Adipocyte (in vitro differentiated cells): ENCODE measurements at places on chromosomes 6 and 20.

GRCh38 chr20:51529081-51529681, 13.3 kb downstream of the NFATC2 start:
- peak; percentile 60 for DNase-seq

GRCh38 chr6:159806021-159806458, 6.0 kb downstream of the PNLDC1 start:
- DNase-seq = no peak

GRCh38 chr6:149763866-149764265, 14.3 kb downstream of the PCMT1 start:
- no peak for DNase-seq

DNA sequence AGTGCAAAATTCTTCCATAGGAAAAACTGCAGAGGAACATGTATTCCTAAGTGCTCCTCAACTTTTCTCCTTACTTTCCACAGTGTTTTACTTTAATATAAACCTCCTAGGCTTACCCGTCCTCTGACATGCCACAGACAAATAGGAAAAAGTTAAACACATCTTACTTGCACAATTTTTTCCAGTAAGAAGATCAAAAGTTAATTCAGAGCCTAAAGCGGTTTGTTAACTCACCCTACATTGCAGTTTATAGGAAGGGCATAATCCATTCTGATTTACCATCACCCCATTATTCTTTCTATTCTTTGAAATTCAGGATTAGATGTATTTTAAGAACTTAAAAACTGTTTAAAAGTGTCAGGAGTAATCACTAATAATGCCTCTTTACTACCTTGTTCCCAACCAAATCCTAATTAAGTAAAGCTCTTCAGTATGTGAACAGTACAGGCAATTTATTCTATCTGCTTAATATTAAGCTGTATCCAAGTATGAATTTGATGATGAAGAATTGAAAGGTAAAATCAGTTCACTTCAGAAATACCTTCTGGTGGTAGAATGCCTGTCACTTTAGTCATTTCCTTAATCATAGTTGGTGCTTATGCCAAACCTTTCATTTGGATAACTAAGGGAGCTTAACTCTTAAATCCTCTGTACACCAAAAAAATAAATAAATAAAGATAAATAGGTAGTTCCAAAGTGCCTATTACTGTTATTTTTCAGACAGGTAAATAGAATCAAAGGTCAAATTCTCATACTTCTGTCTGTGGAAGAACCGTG, 292.0 kb downstream of the ALDH8A1 start:
- no peak for DNase-seq

DNA sequence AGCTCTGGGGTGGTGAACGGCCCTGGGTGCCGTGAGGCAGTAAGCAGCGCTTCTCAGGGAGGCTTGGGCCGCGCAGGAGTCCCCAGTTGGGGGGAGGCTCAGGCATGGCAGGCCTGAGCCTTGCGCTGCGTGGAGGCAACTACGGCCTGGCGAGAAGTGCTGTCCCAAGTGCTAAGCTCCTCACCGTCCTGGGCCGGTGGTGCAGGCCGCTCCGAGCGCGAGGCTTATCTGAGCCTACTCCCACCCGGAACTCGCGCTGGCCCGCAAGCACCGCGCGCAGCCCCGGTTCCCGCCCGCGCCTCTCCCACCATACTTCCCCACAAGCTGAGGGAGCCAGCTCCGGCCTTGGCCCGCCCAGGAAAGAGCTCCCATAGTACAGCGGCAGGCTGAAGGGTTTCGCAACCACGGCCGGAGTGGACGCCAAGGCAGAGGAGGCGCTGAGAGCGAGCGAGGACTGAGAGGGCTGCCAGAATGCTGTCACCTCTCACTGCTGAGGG, 1.8 kb upstream of the WRNIP1 start:
- no peak for DNase-seq

- DNase-seq = peak; percentile 51
These were observed 491.3 kb downstream of the MAFB start for GRCh38 chr20:40197691-40198090.

GRCh38 chr6:113011389-113011788, 664.3 kb downstream of the RFPL4B start:
- peak; percentile 60 for DNase-seq

DNA sequence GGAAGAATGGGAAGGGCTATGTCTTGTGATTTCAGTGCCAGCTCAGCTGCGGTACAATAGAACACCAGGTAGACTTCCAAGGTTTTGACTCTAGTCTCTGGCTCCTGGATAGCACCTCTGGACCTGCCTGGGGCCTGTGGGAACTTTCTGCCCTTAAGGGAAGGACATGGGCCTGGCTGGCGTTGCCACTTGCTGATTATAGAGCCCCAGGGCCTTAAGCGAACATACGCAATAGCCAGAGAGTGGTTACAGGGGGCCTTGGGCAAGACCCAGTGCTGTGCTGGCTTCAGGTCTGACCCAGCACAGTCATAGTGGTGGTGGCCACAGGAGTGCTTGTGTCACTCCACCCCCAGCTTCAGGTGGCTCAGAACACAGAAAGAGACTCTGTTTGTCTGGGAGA, 131.1 kb upstream of the COL21A1 start:
- no peak for DNase-seq

DNA sequence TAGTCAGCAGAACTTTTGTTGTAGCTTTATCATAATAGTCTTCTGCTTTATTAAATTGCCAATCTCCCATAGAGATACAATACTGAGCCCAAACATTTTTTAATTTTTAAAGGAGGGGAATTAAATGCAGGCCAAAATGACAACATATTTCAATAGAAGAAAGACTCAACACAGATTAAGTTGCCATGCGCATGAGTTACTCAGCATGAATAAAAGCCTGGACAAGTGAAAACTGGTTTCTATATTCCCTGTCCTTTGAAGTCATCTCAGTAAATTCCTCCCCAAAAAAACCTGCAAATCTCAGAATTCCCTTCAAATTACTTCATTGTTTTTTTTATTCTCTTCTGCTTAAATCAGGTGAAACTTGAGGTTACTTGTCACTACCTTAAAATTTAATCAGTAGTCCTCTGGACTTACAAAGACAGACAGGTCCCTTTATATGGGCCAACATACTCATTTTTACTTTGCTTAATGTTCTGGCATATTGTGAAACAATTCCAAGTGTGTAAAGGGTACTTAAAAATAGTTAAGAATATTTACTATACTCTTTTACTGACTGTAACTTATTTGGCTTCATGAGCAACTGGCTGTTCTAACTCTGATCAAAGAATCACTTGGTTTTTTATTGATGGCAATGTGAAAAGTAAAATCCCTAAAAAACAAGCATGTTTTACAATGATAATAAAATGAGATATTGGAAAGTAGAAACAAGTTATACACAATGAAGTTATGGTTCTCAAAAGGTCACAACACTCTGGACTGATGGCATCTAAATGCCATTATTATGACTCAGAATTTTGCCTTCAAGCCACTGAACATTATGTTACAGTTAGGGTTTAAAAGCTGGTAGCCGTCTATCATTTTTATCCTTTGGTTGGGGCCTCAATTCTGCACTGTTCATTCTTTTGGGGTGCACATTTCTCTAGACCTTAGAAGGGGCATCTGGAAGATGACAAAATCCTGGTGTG, 49.9 kb upstream of the COL21A1 start:
- DNase-seq = peak; percentile 61

DNA sequence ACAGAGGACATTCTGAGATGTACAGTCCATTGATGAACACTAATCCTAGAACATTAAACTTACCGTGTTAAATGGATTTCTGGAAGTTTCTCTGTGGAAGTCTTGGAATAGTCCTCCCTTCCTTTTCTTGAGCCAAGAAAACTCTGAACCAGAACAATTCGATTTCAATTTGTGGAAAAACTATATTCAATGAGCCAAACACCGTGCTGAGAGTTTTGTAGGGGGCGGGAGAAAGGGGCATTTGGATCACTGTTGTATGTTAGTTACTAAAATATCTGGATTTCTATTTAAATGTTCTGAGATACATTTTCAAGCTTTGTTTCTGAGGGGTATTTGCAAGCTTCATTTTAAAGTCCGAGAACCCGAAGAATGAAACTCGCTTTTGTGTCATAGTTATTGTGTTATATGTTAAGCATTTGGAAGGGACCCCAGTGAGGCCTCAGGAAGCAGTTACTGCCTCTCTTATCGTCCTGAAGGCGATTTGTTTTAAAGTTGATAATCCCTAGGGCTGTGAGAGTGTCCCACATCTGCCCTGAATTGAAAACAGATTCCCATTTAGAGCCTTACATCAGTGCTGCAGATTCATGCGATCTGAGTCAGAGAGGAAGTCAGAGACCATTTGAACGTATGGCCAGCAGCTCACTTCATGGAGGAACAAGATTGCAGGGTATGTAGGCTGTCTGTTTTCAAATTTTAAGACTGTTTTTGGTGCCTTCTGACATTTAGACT, 70.8 kb upstream of the SASH1 start:
- DNase-seq = peak; percentile 92

DNA sequence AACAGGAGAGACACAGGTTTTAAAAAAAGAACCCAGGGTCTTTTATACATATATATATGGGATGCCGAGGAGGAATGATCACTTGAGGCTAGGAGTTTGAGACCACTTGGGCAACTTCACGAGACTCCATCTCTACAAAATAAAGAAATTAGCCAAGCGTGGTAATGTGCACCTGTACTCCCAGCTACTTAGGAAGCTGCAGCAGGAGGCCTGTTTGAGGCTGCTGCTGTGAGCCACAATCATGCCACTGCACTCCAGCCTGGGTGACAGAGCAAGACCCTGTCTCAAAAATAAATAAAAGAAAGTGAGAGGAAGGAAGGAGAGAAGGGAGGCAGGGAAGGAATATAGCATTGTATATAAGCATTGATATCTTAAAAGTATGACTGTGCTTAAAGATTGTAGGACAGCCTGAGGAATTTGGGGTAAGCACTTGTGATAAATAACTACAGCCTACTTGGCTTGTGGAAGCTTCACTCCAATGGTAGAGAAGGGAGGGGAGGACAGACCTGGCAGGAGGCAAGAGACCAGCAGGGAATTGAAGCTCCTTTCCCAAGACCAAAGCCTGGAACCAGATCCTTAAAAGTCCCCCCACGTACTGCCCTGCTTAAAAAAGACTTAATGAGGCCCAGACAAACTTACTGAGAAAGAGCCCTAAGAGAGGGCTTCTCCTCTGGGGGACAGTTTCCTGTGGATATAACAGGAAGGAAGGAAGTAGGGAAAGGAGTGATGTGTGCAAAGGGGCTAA, 2.5 kb upstream of the SNTA1 start:
- no peak for DNase-seq

DNA sequence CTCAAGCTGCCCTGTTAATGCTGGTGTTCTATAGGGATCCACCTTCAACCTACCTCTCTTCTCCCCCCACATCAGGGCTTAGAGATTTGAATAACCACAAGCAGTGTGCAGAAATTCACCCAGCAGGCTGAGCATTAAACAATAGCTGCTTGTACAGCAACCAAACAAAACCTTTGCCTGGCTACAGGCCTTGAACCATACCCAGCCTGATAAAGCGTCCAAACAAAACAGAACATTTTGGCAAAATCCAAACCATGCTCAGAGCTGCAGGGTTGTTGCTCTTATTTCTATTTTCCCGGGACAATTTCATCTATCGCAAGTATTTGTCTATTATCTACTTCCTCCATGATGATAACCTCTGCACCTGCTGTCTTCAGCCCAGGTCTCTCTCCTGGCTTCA, 142.3 kb downstream of the UNC5CL start:
- no peak for DNase-seq

GRCh38 chr6:160505970-160506369, 157.8 kb downstream of the SLC22A3 start:
- no peak for DNase-seq

GRCh38 chr20:63754008-63754407, 14.4 kb downstream of the SLC2A4RG start:
- DNase-seq = no peak

DNA sequence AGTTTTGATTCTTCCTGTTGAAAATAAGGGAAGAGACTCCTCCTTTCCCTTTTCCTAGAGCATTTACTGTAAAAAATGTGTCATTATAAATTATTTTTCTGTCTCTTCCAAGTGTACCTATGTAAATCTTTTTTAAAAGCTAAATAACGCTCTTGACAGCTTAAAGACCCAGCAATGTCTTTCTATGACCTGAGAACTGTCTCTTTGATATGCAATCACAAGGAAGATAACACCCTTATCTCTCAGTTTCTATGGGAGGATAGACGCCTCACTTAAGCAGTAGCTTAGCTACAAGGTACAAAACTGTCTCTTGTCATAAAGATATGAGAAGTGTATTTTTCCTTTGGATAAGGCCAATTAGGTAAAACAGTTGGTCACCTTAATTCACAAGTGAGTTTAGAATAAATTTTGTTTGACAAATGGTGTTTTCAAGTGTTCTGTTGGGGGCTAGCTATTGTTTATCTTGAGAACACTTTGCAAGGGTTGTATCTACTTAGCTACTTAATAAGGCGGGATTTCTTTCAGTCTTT, 980.6 kb upstream of the EYS start:
- no peak for DNase-seq

- no peak for DNase-seq
These were observed 117.8 kb downstream of the WDR27 start for GRCh38 chr6:169583886-169584541.

DNA sequence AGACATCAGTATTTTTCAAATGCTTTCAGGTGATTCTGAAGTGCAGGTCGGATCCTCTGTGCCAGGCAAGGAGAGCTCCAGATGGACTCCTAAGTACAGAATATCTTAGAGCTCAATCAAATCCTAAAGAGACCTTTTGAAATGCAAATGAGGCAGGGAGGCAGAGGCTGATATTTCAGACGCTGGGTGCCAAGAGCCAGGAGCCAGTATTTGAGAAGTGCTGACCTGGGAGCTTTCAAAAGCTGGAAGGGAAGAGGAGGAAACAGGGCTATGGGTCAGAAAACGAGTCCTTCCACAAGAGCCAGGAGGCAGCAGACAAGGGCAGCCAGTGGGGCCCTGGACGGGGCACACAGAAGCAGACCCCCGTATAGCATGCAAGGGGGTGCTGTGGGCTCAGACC, 46.1 kb upstream of the DSN1 start:
- DNase-seq = no peak

GRCh38 chr6:26299286-26300042, 65.5 kb upstream of the BTN3A2 start:
- no peak for DNase-seq

GRCh38 chr6:16698997-16699868, 62.0 kb downstream of the ATXN1 start:
- DNase-seq = no peak

DNA sequence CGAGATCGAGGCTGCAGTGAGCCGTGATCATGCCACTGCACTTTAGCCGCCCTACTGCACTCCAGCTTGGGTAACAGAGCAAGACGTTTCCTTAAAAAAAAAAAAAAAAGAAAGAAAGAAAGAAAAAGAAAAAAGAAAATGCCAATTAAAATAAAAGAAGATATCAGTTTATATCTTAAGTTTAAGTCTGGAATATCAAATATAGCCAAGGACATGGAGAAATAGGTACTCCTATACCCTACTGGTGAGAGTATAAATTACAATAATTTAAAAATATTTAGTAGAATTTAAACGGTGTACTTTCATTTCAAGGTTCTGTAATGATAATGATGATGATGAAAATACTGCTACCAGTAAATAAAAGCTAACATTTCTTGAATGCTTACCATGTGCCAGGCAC, 3.8 kb upstream of the TRIM31 start:
- DNase-seq = no peak

GRCh38 chr6:160400446-160400845, 52.3 kb downstream of the SLC22A3 start:
- DNase-seq = no peak

GRCh38 chr6:30847421-30847970, 36.8 kb upstream of the DDR1 start:
- DNase-seq = no peak
